NCI-H345 (cell line): ENCODE measurements at places on chromosomes 1 and 21.

DNA sequence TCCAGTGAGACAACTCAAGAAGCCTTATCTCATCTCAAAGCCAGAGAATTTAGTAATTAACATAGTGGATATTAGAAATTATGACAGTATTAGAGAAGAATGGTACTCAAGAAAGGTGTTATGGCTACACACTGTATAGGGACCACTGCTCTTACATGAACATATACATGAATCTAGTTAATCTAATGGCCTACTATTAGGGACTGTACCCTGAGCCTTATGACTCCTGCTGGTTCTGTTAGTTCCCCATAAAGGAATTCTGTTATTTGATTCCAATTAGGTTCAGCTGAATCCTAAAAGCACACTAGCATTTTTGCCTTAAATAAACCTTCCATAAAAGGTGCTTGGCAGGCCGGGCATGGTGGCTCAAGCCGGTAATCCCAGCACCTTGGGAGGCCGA, 39.7 kb downstream of the EGLN1 start:
- DNase-seq: no peak

DNA sequence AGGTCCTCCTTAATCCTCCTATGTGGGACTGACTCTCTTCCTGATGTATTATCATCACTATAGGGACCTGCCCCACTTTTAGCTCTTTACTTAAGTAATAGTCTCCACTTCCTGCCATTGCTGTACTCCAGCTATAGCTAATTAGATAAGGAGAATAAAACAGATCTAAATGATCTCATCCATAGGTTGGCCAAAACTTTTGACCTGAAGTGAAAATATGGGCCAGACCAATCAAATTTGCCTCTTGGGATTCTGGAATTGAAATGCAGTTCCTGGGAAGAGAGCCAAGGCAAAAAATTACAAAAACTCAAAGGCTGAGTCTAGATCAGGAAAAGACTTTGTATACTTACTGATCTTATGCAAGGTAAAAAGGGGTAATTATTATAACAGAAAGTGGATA, 36.1 kb upstream of the PDE4B start:
- DNase-seq: no peak

- no peak for DNase-seq
Measured at GRCh38 chr1:207152792-207153468, 48.9 kb downstream of the C4BPA start.

DNA sequence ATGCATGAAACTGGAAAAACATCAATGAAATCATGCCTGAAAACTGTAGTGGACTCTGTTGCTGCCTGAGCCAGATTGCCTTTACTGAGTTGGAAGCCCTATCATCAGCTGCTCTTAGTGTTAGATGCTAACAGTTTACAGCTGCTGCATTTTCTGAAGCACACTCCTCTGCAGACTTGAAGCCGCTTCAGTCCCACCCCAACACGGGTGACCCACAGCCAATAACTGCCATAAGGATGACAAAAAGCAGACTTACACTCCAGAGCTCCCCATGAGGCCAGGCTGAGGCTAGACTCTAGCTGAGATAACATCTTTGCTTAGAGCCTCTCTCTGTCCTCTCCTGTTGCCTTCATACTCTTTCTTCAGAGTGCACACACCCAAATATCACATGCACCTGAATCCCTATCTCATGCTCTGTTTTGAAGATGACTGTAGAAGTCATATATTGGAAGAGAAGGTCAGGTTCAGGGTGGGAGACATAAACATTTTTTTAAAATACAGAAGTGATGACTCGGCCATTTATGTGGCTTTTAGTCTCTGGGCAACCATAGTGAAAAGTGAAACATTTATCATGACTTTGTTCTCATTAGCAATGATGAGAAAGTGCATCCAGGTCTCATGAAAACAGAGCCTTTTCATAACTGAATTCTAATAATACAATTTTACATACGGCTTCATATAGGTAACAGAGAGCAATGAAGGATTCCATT, 161.0 kb downstream of the KCNK2 start:
- no peak for DNase-seq

DNA sequence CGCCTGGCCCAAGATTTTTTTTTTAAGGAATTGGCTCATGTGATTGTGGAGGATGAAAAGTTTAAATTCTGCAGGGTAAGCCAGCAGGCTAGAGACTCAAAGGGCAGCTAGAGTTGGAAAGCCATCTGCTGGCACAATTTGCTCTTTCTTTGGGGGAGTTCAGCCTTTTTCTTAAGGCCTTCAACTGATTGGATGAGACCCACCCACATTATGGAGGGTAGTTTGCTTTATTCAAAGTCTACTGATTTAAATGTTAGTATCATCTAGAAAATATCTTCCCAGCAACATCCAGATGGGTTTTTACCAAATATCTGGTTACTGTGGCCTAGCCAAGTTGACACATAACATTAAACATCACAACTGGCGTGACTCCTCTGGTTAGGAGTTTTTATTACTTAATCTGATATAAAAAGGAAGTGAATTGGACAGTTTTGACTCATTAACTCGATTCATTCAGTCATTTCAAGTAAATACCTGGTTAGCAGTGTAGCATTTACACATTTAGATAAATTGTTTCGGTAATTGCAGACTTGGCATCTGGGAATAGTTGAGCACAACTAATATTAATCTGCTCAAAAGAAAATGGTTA, 12.4 kb downstream of the HOOK1 start:
- DNase-seq: no peak

- DNase-seq: peak; percentile 33
Measured at GRCh38 chr1:172742599-172743500, 83.9 kb downstream of the FASLG start.

GRCh38 chr1:5393603-5394002, 598.6 kb downstream of the NPHP4 start:
- peak; percentile 6 for DNase-seq

- DNase-seq: no peak
Measured at GRCh38 chr1:6471970-6472368, 6.0 kb upstream of the TNFRSF25 start.

DNA sequence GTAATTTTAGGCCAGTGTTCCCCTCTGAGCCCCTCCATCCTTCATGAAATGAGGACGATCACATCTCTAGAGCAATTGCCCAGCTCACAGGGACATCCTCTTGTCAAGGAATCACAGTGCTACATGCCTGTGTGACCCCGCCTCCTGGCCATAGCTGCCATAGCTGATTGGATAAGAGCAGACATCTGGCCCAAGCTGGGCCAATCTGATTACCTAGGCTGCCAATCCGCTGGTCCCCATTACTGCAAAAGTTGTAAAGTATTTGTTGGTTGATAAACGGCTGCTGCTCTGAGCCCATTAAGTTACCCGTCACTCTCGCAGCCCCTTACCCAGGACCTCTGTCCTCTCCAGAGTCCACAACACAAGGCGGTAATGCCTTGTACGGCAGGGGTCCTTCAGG, 8.3 kb downstream of the NT5C1A start:
- DNase-seq: no peak
